Hippocampal formation (tissue), 2 donors: ENCODE measurements at places on chromosomes 5 and 9.

DNA sequence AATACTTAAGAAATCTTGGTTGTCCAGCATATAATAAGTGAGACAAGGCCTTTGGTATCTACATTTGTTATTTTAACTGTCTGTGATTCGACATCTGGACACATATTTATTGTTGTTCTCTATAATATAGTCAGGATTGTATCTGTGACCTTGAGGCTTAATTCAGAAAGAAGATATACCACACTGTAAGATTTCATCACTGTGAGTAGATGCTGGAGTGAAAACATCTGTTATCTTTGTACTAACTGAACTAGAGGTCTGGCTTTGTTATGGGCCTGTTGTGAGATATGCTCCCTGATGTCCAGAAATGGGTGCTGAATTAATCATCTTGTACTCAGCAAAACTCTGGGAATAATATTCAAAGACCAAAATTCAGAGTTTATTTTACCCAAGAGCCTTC lies 148.5 kb downstream of the ISOC1 start:
- DNase-seq, result no peak

- DNase-seq, result no peak
These were observed 33.1 kb upstream of the MYOT start for GRCh38 chr5:137834498-137835049.

DNA sequence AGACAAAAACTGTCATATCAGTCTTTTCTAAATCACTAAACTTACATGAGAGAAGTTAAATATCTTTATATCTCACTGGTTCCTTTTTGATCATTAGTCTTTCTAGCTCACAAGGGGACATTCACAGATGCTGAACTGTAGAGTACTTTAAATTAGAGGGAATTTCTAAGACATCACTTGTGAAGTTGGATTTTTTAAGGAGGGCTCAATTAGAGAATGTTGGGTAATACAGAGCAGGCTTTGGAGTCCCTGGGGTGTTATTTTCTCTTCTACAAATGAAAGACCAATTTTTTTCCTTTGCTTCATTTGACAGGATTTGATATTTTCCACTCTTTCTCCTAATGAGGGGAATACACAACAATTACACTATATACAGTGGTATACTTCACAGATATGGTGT lies 48.6 kb upstream of the SPDL1 start:
- no peak for DNase-seq

DNA sequence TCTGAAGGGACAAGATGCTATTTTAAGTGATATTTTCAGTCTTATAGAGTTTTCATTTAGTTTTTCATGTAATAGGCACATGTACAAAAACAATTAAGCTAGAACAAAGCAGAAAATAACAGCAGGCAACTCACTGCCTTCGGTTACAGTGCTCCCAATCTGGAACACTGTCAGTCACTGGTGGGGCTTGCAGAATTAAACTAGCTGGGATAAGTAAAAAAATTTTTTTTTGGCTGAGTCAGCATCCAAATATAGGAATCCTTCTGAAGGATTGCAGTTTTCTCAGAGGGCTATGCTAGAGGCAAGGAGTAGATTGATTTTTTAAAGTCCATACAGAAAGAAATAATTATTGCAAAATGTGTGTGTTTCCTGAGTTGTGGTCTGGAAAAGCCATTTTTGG lies 250.2 kb upstream of the RFX3 start:
- no peak for DNase-seq

GRCh38 chr9:8653855-8654254 lies 854.3 kb upstream of the DMAC1 start:
- DNase-seq, result no peak
